ENCODE measurements at places on chromosomes 12 and 14.
A peak's percentile ranks its signal among the peaks of the same experiment; 100 is the strongest.

DNA sequence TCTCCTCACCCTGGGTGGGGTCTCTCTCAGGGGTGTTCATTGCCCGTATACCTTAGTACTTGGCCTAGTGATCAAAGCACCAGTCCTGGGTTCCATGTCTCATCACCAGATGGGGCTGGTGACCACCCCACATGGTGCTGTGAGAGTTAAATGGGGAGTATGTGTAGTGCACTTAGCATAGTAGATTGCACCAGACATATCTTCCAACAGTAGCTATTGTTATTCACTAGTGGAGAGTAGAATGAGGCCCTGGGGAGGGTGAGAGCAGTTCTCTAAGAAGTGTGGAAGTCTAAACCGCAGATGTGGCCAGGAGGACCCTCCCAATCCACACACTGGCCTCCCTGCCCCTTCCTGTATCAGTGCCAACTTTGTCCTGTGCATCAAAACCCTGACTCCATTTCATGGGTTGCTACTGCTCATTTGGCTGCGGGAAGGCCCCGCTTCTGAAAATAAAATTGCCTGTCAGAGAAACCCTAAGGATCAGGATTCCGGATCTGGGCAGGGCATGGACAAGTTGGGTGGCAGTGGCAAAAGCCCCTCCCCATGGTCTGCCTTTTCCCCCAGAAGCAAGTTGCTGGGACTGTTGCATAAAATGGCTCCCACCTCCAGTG, 4.4 kb downstream of the CD9 start:
- no peaks in the 10 kb centered on the region for H3K36me3 ChIP-seq
- no peak overlapping the region for H3K27ac ChIP-seq
- H3K27me3 ChIP-seq: peaks cover 2% of the 10 kb centered on the region
- no peak overlapping the region for H3K4me3 ChIP-seq
- H3K4me1 ChIP-seq: no peaks in the 10 kb centered on the region
- DNase-seq: no peak

DNA sequence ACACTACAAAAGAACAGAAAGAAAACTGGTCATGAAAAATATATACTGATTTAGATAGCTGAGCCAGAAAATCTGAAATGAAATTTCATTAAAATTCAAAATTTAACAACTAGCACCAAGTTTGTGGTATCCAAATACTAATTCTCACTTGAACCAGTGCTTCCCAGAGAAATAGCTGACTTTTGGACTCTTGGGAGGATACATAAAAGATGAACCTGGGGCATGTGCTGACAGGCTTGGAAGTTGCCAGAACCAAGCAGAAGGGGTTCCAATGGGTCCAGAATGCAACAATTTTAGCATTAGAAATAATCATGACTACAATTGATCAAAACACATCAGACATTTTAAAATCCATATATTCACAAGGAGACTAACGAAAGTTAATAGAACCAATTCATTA, 175.0 kb downstream of the MDGA2 start:
- DNase-seq: no peak
- no peaks in the 10 kb centered on the region for H3K36me3 ChIP-seq
- H3K27ac ChIP-seq: no peak overlapping the region
- H3K4me3 ChIP-seq: no peak overlapping the region

- H3K4me3 ChIP-seq: peak overlapping the region; percentile 71
- no peak for DNase-seq
- peaks cover 14% of the 10 kb centered on the region for H3K4me1 ChIP-seq
- no peaks in the 10 kb centered on the region for H3K27me3 ChIP-seq
- peak overlapping the region; percentile 74 for H3K27ac ChIP-seq
- H3K36me3 ChIP-seq: no peaks in the 10 kb centered on the region
Measured at GRCh38 chr12:51025338-51025835, 797 bp downstream of the SLC11A2 start.

GRCh38 chr12:24049101-24049500, 99.6 kb upstream of the SOX5 start:
- no peaks in the 10 kb centered on the region for H3K36me3 ChIP-seq
- no peak for DNase-seq
- H3K27ac ChIP-seq: no peak overlapping the region

- peaks cover 30% of the 10 kb centered on the region for H3K36me3 ChIP-seq
- DNase-seq: no peak
- no peak overlapping the region for H3K27ac ChIP-seq
- H3K4me3 ChIP-seq: no peak overlapping the region
- H3K4me1 ChIP-seq: peaks cover 14% of the 10 kb centered on the region
- H3K27me3 ChIP-seq: no peaks in the 10 kb centered on the region
Measured at GRCh38 chr12:50991291-50991690, 34.9 kb downstream of the SLC11A2 start.
